ENCODE measurements at places on chromosomes 7 and 10.

DNA sequence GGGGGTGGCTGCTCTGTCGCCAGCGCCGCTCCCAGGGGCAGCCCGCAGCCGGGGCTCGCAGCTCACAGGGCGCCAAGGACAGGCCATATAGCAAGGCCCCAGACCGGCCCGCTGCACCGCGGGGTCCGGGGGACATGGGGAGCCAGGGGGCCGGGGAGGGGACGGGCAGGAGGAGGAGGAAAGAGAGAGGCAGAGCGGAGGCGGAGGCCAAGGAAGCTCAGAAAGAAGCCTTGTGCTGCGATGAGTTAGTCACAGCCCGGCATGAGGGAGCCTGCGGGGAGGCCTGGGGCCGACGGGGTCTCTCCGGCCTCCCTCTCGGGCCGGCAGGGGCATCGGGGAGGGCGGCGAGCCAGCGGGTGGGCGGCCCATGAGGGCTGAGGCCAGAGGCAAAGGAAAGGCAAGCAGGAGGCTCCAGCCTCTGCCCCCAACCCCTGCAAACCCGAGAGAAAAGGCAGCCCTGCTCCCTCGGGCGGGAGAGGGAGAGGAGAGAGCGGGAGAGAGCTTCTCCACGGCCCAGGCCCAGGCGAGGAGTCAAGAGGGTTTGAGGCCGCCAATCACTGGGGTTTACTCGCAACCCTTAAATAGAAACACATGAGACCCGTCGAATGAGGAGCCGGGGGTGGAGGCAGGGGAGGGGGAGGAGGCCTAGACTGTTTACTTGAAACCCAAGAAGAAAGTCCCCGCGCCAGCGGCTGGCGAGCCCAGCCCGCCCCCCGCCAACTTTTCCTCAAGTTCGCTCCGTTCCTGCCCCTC is 167.9 kb downstream of the NEURL1 start:
- DNase-seq, result peak; percentile 48

- DNase-seq, result no peak
Measured at GRCh38 chr10:45136256-45136655, 135.5 kb downstream of the ZNF22 start.

- no peak for DNase-seq
Measured at GRCh38 chr10:53005612-53006345, 233.2 kb upstream of the MBL2 start.

- no peak for DNase-seq
Measured at GRCh38 chr7:1873857-1874589, 203.9 kb downstream of the ELFN1 start.

- DNase-seq, result no peak
Measured at GRCh38 chr10:95350830-95351228, 60.0 kb upstream of the PDLIM1 start.

GRCh38 chr7:120825152-120825551 is 32.8 kb downstream of the TSPAN12 start:
- DNase-seq, result no peak

DNA sequence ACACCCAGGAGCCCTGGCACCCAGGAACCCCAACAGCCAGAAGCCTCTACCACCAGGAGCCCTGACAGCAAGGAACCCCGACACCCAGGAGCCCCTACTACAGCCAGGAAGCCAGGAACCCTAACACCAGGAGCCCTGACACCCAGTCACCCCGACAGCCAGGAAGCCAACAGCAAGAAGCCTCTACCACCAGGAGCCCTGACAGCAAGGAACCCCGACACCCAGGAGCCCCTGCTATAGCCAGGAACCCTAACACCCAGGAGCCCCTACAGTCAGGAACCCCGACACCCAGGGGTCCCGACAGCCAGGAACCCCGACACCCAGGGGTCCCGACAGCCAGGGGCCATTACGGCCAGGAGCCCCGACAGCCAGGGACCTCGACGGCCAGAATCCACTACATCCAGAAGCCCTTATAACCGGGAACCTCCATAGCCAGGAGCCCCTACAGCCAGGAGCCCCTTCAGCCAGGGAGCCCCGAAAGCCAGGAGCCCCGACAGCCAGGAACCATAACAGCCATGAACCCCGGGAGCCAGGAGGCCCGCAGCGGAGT is 440 bp upstream of the GLRX3 start:
- DNase-seq, result no peak

DNA sequence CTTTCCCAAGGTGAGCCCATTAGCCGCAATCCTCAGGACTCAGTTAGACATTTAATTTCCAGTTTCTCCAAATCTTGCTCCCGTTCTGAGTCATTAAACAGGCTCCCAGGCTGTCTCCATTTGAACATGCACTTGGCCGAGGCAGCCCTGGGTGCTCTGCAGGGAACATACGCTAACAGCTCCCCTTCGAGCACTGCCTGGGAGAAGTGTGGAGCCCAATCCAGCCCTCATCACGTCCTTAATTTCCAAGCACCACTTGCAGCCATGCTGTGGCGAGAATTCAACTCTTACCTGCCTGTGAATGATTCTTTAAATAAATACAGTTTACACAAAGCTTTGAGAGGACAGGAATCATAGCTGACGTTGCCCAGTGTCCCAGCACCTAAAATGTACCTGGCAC is 218.2 kb downstream of the CCSER2 start:
- DNase-seq, result no peak

- DNase-seq, result no peak
Measured at GRCh38 chr10:48805848-48806247, 121.2 kb downstream of the WDFY4 start.
